ENCODE measurements at places on chromosomes 1 and 21.

DNA sequence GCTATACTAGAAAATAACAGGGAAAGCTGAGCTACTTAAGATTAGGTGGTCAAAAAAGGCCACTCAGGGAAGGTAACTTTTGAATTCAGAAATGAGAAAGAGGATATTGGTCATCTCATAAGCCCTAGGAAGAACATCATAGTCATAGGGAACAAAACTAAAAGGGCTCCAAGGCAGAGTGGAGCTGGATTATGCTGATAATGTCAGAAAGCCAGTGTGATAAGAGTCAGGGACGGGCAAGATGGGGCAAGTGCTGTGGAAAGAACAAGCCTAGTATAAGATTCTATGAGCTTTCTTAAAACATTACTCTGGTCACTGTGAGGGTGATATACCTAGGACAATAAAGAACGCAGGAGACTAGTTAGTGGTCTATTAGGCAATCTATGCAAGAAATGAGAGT, 106.6 kb downstream of the DUSP10 start:
- DNase-seq: no peak

GRCh38 chr1:218249338-218250140, 35.6 kb upstream of the RRP15 start:
- DNase-seq: no peak

GRCh38 chr1:184030433-184031091, 7.0 kb downstream of the COLGALT2 start:
- no peak for DNase-seq

DNA sequence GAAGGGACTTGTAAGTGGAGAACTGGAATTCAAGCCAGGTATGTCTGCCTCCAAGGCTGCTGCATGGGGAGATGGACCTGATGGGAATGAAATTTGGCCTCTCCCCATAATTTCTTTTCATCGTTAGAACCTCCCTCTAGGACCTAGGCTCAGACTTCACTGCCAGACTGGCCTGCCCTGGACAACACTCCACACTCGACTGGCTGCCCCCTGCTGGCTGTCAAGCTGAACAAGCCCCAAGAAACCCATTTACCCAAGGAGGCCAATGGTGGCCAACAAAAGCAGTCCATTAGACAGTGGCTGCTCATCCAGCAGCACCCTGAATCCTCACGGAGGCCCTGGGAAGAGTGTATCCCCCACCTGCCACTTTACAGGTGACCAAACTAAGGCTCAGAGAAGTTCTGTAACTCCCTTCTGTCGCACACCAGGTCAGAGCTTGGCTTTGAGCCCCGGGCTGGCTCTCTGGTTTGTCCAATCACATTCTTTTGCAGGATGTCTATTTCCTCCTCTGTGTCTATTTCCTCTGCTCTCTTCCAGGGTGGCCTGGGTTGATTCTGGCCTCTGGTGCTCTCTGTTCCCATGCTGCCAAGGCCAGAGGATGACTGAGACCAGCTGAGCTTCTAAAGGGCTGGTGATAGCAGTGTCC, 3.8 kb downstream of the RNF186 start:
- no peak for DNase-seq

- DNase-seq: no peak
Observed at GRCh38 chr1:88228114-88228513, 456.0 kb upstream of the PKN2 start.

- no peak for DNase-seq
Observed at GRCh38 chr1:243473227-243474135, 217.6 kb downstream of the SDCCAG8 start.

- DNase-seq: no peak
Observed at GRCh38 chr1:74611887-74612286, 61.7 kb downstream of the ERICH3 start.

DNA sequence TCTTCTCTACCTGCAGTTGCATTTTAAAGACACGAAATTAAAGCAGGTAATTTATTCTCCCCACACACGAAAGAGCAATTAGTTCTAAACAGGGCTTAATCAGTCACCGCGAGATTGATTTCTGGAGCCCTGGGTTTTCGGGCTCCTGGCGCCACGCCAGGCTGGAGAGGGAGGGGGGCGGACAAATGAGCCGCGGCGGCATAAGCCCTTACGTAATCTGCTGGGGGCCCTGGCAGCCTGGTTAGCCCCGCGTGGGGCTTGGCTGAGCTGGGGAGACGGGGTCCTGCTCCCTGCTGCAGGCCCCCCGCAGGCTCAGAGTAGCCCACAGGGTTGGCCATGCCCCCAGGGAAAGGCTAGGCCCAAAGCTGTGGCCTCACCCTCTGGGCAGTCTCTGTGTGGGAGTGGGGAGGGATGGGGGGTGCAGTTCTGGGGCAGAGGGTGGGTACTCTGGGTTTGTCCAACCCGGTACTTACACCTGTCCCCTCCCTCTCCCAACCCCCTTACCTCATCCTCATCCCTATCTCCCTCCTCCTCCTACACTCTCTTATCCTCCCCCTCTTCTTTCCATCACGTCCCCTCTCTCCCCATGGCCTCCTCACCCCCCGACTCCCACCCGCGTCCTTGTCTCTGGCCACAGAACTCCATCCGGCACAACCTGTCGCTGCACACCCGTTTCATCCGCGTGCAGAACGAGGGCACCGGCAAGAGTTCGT, 19.9 kb downstream of the FOXO6 start:
- DNase-seq: no peak

All from hindlimb muscle (tissue), 1 donor.